ENCODE measurements at places on chromosomes 2 and 18.

- no peak for DNase-seq
These were observed 398.1 kb upstream of the ATP5MC3 start for GRCh38 chr2:175579646-175580045.

DNA sequence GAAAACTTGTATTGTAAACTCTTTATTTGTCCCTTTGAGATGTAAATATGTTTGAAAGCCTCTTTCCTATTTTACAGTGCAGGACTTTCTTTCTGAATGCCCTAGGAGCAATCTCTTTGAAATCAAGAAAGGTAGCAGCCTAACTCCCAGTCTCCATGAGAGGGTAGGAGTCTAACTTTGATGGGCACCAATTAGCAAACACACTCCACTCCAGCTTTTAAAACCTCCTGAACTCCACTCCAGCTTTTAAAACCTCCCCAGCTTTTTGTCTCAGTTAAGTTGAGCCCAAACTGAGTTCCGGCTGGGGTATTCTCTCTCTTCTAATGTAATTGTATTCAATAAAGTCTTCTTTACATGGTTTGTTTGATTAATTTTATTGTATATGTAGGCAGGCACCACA lies 493.7 kb upstream of the CDH7 start:
- no peak for DNase-seq

GRCh38 chr2:38301969-38302702 lies 74.9 kb downstream of the ATL2 start:
- no peak for DNase-seq

DNA sequence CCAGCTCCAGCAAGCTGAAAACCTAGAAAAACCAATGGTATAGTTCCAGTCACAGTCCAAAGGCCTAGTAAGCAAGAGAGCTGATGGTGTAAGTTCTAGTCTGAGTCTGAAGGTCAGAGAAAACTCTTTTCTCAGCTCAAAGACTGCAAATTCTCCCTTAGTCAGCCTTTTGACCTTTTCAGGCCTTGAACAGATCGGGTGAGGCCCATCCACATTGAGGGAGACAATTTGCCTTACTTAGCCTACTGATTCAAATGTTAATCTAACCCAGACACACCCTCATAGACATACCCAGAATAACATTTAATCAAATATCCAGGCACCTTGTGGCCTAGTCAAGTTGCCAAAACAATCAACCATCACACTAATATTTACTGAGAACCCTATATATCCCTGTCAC lies 110.8 kb upstream of the KCNJ3 start:
- no peak for DNase-seq

DNA sequence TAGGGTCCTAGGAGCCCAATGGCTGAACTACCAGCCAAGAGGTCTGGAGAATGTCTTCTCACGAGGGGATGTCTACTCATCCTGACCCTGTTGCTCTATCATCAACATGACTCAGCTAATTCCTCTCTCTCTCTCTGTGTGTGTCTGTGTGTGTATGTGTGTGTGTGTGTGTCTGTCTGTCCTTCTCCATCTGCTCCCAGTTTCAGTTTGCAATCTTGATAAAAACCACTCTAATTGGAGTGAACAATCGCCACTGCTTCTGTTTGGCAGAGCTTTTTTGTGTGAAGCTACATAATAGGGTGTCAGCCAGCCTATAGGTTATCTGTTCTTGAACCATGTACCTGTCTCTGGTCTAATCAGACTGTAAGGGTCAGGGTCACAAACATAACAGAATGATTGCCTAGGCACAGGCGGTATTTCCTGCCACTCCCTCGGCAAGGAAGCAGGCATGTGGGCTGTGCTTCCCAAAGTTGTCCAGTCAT lies 219.8 kb downstream of the SH3BP4 start:
- no peak for DNase-seq

DNA sequence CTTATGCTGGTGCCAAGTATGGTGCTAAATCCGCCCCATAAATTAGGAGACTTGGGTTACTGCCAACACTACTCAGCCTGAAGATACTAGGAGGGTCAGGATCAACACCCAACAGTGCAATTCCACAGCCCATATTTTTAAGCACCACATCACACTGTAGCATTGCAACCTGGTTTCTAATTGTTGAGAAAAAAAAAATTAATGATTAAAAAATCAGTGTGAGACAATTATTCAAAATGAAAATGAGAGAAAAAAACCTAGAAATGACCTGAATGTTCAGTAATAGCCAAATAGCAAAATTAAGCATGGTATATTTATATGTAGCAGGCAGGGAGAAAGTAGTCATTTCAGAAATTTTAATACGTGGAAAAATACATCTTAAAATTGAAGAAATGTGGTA lies 29.2 kb upstream of the HNRNPLL start:
- DNase-seq: no peak

GRCh38 chr2:180328795-180329422 lies 321.8 kb upstream of the CWC22 start:
- DNase-seq: no peak

DNA sequence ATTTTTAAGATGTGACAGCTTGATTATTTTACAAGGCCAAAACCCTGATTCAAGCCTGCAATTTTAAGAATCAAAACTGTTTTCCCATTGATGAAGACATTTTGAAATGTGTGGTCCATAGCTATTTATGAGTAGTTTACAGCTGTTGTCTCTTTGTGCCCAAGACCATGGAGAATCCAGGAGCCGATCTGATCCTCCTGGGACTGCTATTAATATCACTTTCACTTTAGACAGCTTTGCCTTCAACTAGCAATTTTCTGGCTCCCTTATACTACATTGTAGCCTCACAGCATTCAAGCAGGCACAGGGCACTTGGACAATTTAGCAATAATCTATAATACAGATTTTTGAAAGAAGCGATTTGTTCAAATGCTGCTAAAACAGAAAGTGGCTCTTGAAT lies 172.9 kb downstream of the SLC8A1 start:
- no peak for DNase-seq

DNA sequence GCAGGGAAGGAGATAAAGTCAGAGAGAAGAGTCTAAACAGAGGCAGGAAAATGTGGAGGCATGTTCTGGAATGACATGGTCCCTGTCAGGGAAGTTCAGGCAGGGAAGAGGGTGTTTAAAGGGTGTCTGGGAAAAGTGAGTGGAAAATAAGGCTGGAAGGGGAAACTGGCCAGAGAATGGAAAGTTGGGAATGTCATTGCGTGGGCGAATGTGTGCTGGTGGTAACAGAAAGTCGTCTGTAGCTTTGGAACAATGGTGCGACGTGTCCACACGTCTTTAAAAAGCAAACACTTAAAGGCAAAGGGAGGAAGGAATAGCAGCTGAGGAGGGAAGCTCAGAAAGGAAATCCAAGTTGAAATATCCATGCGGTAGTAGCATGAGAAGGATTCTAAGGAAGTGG lies 469.5 kb upstream of the SALL3 start:
- DNase-seq: no peak

DNA sequence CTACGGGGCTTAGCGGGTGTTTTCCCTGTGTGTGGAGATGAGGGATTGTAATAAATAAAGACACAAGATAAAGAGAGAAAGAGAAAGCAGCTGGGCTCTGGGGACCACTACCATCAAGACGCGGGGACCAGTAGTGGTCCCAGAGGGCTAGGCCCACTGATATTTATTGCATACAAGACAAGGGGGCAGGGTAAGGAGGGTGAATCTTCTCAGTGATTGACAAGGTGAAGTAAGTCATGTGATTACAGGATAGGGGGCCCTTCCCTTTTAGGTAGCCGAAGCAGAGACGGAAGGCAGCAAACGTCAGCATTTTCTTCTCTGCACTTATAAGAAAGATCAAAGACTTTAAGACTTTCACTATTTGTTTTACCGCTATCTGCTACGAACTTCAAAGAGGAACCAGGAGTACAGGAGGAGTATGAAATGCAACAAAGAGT lies 4.5 kb upstream of the GAL3ST2 start:
- peak; percentile 56 for DNase-seq

DNA sequence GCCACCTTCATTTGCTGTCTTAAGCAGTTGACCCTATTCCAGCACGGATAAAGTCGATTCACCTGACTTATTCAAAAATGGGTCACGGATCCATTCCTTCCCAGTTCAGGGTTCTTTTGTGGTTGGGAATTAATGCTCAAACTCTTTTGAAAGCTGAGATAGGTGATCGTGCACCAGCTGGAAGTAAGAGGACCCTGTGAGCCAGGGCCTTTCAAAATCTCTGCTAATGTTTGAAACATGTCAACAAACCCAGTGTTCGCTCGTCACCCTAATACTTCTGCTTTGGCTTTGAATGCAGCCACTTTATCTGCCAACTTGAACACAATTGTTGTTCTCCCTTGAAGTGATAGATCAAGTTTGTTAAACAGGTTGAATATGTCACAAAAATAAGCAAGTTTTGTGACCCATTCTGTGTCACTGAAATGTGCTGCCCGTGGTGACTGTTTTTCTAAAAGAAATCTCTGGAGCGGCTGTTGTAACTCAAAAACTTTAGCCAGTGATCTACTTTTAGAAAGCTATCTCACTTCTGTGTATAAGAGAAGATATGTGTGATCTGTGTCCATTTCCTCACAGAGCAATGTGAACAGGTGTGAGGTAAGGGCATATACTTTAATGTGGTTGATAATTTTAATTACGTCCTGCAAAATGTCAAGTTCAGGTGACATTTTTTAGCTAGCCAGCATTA lies 16.9 kb downstream of the HAT1 start:
- no peak for DNase-seq

DNA sequence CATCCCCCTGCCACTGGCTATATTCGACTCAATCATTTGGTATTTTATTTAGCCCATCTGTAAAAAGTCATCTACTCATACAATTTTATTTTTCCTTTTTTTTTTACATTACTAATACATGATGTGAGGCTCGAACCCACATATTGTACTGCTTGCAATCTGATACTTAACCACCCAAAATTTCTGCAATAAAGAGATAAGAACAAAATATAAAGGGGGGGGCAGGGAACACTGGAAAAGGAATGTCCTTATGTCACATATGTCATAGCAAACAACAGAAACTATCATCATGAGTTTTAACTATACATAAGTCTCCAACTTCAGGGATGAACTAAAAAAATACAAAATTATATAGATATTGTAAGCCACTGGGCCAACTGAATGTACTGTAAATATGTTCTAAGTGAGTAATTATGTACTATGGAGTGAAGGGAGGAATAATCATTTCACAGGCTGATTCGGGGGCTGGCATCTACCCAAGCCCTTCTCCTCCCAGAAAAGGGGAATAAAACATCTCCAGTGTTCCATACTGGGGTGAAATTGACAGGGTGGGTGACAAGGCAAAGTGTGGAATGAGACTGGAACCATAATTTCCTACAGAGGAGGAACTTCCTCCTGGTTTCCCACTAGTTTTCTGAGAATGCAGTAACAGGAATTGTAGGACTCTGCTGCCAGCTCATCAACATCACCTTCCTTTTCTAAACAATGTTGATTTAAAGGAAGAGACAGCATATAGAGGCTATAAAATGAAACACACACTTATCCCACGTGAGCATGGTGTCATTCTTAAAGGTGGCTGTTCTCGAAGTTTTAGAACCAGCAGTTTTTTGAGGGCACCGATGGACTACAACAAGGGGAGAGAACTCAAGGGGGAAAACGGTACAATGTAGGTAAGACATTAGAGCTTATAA lies 79.5 kb downstream of the FARSB start:
- DNase-seq: no peak

DNA sequence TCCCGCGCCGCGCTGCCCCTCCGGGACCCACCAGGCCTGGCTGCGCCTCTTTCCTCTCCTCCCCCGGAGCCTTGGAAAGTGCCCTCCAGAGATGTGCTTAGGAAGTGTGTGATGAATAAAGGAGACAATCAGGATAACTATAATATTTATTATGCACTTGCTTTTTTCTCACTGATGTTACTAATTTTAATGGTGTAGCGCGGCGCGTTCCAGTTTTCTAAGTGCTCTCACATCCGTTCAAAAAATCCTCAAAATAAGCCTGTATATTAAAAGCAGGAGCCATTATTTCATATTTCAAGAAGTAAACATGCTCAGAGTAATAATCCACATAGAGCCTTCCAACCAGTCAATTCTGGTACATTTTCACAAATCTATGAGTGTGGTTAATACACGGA lies 941 bp upstream of the MPPE1 start:
- DNase-seq: peak; percentile 26

DNA sequence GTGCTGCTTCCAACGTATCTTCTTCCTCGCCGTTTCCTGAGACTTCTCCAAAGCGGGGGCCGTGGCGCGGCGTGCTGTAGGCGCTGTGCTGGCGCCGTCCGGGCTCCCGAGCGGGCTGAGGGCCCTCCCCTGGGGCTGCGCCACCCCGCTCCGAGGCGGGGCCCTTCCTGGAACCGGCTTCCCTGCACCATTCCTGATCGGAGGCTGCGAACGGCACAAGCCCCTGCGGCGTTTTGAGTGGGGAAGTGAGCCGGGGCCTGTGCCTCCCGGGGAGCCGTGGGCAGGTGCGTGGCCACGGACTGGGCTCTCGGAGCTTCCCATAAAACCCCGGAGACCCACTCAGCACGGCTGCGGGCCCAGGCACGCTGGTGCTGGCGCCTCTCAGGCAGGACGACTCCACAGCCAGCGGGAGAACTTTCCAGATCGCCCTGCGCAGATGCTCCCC lies 74.7 kb downstream of the PSMG2 start:
- DNase-seq: no peak

- no peak for DNase-seq
These were observed 4.4 kb upstream of the ZEB2 start for GRCh38 chr2:144524118-144525009.

DNA sequence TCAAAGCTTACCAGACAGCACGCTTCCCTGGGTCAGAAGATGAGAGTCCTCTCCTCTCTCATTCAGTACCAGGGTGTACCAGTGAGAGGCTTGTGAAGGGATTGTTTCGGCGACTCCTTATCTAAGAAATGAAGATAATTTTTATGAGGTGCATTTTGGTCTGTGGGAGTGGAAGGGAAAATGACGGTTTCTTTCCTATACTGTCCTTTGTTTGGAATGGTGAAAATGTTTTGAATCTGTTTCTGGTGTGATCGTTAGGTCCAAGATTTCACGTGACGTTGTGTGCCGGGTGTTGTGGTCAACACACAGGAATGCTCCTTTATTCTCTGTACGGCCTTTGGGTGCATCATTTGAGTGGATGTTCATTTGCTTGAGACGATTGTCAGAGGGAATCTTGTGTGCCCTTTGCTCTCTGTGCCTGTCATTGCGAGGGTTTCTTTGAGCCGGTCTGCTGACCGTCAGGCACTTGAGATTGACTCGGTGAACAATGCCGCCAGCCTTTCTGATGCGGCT lies 183.5 kb downstream of the AGAP1 start:
- no peak for DNase-seq

DNA sequence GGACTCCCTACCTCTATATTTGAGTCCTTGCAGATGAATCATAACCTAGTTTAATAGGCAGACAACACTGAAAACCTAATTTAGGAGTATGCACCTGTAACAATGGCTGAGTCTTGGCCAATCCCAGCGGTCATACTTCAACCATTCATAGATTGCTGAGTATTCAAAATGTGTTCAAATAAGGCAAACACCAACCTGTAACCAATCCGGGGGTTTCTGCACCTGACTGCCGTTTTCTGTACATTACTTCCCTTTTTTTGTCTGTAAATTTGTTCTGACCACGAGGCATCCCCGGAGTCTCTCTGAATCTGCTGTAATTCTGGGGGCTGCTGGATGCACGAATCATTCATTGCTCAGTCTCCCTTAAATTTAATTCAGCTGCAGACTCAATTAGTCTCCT lies 338.6 kb downstream of the STK39 start:
- no peak for DNase-seq

- peak; percentile 21 for DNase-seq
These were observed 37.4 kb downstream of the VAPA start for GRCh38 chr18:9951022-9951859.

GRCh38 chr2:238978497-238978896 lies 130.6 kb downstream of the TWIST2 start:
- no peak for DNase-seq

GRCh38 chr2:9554921-9555296 lies 721 bp downstream of the ADAM17 start:
- DNase-seq: peak; percentile 40

GRCh38 chr2:105600949-105601794 lies 143.5 kb upstream of the NCK2 start:
- DNase-seq: no peak

All from CD4-positive, alpha-beta T cell treated with Interleukin-1 beta for 1 hour (primary cell).